ENCODE measurements at places on chromosomes 16 and 17. TPM values are rescaled to one million over a fixed set of nuclear protein-coding genes. Genes with fewer than 3 reads are reported as not detected.

The SALL1 gene
- not detected for total RNA-seq

The GNAO1 gene
- total RNA-seq = not detected

The SHISA6 gene
- not detected for total RNA-seq

The KRTAP4-11 gene
- total RNA-seq = not detected

The KRTAP17-1 gene
- total RNA-seq = not detected

The OR1A1 gene
- not detected for total RNA-seq

All from endothelial cell of coronary artery (primary cell).